ENCODE measurements at places on chromosomes 4 and X.

GRCh38 chrX:17442898-17443297, 67.9 kb downstream of the NHS start:
- DNase-seq, result no peak

GRCh38 chr4:80360084-80360483, 24.6 kb downstream of the CFAP299 start:
- DNase-seq, result no peak

DNA sequence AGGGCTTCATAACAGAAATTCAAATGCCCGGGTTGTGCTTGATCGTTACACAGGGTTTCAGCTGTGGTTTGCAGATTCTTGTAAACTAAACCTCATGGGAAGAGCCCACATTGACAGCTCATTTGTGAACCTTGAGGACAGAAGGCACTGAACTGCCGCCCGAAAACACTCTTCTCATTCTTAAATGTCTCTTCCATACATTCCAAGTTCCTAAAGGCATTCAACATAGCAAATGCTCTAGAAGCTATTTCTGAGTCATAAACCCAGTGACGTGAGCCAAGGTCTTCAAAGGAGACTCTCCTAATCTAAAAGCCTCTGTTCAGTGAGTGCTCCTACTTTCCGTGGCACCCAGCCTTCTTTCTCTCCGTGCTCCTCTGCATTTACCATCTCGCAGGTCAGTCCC, 737.8 kb upstream of the FRG1 start:
- no peak for DNase-seq

GRCh38 chr4:121794505-121795188, 6.5 kb upstream of the EXOSC9 start:
- no peak for DNase-seq

DNA sequence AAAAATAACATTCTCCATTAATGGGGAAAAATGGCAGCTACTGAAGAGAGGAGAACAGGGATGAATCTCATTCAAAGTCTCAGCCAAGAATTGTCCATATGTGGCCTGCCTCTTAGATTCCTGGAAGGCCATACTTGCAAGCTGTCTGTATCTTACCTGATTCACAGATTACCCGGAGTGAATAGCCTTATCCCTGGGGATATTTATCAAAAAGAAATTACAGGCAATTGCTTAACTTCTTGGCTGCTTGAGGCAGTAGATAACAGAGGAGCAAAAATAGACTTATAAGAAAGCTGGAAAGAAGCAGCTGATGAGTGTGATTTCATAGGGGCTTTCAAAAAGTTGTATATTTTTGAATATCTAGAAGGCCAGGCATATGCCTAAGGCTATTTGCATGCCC, 68.8 kb upstream of the PPP1R2C start:
- no peak for DNase-seq

DNA sequence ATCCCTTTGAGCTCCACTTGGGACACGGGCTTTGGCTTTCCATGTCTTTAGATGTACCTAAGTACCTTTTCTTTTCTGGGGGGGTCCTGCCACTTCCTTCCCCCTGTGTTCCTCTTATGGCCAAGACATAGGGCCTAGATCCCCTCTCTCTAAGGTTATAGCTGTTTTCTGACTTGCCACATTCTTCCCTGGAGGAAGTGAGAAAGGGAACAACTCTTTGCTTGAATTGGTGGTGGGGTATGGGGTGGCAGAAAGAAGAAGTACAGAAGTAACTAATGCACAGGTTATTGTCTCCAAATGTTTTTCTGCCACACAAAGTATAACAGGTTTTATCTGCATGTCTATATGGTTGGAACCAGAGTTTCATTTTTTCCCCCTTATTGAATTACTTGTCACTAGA, 29.7 kb upstream of the DIPK2B start:
- no peak for DNase-seq

- DNase-seq, result no peak
Measured at GRCh38 chr4:15777697-15778288, 335 bp upstream of the CD38 start.

DNA sequence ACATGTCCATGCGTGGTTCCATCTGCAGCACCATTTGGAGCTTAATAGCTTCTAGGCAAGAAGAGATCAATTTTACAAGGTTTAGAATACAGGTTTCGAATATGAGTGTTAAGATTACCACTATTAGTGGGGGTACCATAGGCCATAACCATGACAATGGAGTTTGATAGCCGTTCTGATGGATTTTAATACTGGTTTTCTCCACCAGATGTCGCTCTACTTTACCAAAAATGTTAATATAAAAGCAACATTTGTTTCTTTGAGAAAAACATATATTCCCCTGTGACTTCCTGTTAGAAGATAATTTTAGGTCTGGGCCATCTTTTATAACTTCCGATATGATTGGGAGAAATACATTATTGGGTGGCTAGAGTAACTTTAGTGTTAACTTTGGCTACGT, 499.7 kb upstream of the POU3F4 start:
- DNase-seq, result no peak

GRCh38 chrX:143632625-143633410, 3.1 kb downstream of the SLITRK4 start:
- DNase-seq, result no peak

GRCh38 chr4:93359586-93359985, 469.0 kb upstream of the ATOH1 start:
- DNase-seq, result no peak

- peak; percentile 16 for DNase-seq
Measured at GRCh38 chr4:53132132-53132891, 233.5 kb downstream of the SCFD2 start.

DNA sequence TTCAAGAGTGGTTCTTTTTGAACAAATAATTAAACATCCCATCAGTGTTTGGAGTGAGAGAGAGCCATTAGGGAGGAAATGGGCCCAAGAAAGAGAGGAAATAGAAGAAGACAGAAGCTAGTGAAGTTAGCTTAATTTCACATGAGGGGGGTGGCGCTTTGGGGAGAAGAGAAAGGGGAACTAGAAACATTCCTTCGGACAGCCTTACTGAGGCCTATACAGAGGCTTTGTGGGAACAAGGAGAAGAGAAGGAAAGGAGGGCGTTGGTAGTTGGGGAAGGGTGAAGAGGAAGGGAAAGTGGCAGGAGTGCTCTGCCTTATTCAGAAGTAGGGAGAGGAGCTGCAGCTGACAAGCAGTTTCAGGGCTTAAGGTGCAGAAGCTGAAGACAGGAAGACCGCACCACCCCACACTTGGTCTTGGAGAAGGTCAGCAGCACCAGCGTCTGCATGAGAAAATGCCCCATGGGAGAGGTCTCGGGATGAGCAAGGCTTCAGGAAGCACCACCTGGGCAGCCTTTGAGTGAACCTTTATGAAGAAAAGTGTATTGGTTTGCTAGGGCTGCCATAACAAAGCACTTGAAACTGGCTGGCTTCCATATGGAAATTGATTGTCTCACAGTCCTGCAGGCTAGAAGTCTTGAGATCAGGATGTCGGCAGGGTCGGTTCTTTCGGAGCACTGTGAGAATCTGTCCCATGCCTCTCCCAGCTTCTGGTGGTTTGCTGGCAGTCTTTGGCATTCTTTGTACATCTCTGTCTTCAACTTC, 85.1 kb downstream of the KIT start:
- no peak for DNase-seq

GRCh38 chr4:99679204-99679603, 21.6 kb upstream of the C4orf54 start:
- DNase-seq, result no peak

DNA sequence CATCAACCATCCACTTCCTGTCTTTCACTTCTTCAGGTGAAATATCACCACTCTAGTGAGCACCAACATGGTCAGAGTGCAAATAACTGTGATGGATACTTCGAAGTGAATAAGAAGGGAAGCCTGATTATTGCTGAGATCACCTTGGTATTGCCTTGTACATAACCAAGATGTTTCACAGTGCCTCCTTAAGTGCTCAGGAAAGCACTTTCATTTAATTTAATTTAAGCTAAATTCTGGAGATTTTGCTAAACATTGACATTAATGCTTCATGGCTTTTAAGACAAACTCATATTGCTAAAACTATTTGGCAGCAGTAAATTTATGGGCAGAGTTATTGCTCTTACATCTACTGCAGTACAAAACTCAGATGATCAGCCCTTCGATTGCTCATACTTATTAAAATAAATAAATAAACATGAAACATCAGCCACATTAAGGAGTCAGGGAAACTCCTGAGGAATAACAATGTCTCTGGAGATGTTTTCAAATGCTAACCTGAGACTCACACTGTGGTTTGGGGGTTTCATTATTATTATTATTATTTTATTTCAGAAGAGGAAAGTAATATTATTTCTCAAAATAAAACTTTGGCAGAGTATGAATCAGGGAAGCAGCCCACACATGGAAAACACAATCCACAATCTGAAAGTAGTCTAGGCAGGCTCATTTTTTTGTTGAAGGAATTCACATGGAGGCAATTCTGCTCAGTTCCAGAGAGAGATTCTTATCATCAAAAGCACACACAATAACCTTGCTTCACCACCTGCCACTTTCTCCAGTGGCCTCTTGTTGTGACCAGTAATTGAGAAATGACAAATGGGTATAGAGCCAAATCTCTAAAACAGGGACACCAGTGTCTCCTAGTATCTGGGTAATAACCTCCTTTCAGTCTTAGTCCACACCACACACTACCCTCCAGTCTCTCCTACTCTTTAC, 344.2 kb downstream of the MAPK10 start:
- no peak for DNase-seq

GRCh38 chrX:122868631-122869030, 315.4 kb upstream of the GRIA3 start:
- no peak for DNase-seq

GRCh38 chrX:67787196-67787595, 243.4 kb downstream of the AR start:
- no peak for DNase-seq

DNA sequence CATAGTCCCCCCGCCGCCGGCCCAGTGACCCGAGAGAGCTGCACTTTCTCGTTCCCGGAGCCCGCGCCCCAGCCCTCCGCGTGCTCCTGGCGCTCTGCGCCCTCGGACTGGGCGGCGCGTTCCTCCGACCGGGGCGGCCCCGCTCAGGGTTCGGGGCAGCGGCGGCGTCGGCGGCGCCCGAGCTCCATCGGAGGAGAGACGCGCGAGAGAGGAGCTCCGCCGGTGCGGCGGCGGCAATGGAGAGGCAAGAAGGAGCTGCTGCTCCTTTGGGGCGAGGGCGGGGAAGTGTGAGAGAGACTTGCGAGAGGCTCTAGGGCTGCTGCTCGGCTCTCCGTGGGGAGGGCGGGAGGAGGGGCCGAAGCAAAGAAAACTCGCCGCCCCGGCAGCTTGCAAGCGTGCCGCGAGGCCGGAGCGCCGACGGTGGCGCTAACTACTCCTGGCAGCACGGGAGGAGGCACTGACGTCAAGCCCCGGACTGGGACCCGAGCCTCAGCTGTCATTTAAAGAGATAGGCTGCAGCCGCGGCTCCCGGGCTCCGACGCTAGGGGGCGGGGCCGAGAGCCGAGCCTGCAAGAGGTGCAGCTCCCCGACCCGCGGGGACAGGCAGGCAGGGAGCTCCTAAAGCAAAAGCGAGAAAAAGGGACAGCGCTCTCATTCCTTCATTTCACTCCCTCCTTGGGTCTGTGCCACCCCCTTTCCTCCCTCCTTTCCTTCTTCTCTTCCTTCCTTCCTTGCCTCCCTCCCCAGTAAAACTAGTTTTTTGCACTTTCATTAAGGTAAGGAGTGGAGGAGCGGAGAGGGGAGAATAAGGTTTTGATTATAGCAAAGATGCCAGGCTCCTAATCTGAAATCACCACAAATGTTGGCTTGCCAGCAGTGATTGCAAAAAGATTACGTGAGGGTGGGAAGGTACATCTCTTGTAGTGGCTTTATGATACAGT, at the start of gene KCTD8:
KCTD8 (minus strand) TSS at position 289 of the 941 bp plus-strand sequence.
- peak; percentile 60 for DNase-seq

DNA sequence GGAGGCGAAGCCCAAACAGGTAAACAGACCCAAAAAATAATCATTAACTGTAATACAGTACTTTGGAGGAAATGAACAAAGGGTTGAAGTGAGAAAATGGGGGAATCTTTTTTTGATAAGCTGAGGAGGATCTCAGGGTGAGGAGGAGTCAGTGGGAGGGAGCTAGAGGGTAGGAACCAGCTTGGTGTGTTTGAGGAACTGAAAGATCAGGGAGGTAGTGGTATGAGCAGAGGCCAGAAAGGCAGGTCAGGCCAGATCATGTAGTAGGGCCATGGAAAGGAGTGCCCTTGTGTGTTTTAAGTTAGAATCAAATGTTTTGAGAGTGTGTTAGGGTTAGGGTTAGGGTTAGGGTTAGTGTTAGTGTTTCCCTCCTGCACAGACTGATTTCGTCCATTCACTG, 48.8 kb downstream of the PPP2R2C start:
- no peak for DNase-seq

DNA sequence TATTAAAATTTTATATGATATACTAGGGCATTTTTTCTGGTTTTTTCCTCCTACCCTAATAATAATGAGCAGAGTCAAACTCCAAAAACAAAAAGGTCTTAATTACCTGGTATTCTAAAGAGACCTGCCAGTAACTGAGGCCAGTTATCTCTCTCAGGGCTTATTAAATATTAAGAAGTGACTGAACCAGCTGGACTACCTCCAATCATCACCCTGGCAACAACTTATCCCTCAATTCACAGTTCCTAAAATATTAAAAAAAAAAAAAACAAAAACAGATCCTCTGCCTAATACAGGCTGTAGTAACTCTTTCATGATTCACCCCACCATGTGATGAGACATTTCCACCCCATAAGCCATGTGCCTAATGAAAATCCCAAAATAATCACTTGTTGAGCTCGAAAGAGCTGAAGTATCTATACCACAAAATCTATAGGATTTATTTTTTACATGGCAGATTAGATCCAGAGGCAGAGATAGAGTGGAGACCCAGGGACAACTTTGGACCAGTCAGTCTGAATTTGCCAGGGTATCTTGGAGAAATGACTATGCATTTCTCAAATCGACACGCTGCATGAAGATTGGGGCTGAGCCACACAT, 698.0 kb downstream of the FAT4 start:
- no peak for DNase-seq

- no peak for DNase-seq
Measured at GRCh38 chrX:70134116-70134477, 850 bp downstream of the IGBP1 start.

GRCh38 chr4:152217896-152218295, 318.0 kb downstream of the FBXW7 start:
- DNase-seq, result no peak

- DNase-seq, result no peak
Measured at GRCh38 chr4:56082829-56083228, 134.1 kb downstream of the CEP135 start.

All from activated naive CD4-positive, alpha-beta T cell treated with anti-CD3 and anti-CD28 coated beads, Interleukin-2, amount 50 U/mL, for 16 hours (primary cell).